ENCODE measurements at places on chromosomes 5 and 9.

- no peak for DNase-seq
These were observed 135.2 kb downstream of the PTTG1 start for GRCh38 chr5:160556846-160557245.

DNA sequence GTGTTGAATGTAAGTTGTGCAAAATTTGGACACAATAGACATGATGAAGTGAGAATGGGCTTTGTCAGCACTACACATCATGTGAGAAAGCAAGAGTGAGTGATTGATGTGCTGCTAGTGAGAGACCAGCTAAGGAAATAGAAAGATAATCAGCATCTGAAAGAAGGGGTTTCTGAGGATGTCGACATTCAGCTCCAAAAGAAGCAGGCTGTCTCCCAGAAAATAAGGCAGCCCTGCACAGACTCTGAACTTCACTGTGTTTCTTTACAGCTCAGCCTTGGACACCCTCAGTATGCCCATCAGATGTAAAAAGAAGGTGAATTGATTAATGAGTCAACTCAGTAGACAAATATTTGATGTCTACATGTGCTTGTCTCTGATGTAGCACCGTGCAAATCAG is 80.8 kb upstream of the ADCY2 start:
- DNase-seq: no peak

DNA sequence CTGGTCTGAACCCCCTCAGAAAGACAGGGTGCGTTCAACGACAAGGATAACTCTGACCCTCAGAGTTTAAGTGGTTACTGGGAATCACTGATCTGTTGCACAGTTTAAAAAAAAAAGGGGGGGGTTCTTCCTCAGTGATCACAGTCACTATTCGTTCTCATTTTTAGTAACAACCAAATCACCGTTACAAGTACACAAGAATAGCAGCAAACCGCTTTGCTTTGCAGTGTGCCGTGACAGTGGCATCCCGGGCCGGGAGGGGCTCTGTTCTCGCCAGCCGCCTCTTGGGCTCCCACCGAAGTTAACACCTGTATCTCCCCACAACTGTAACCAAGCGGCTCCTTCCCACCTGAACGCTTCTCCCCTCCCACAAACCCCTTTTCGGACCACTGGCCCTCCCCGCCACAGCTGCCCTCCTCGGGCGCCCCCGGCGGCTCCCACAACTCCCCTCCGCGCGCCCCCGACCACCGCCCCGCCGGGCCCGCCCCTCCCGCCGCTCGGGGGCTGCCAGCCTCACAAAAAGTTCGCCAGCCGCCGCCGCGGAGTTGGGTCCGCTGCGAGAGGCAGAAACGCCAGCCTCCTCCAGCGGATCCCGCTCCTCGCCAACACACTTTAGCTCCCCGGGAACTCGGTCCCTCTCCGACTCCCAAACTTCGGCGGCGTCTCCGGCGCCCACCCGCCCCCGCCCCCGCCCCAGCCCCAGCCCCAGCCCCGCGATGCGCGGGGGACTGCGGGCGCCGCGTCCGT is 1.2 kb downstream of the SSBP2 start:
- no peak for DNase-seq

DNA sequence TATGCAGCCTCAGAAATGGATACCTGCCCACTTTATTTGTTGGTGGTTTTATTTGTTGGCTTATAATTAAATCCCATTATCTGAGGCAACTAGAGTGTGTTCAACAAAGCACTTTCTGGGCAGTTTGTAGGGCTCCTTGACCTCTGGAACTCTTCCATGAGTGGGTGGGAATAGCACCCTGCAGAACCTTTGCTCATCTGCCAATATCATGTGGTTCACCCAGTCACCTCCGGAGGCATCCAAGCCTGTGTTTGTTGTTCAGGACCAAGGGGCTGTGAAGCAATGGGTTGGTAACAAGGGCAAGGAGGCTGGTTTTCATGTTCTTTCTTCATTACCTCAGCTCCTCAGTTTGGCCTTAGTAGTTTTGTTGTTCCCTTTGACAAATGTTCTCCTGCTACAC is 314.0 kb downstream of the NDUFS4 start:
- no peak for DNase-seq

- DNase-seq: no peak
These were observed 1402.1 kb upstream of the ACO1 start for GRCh38 chr9:30982301-30982700.

DNA sequence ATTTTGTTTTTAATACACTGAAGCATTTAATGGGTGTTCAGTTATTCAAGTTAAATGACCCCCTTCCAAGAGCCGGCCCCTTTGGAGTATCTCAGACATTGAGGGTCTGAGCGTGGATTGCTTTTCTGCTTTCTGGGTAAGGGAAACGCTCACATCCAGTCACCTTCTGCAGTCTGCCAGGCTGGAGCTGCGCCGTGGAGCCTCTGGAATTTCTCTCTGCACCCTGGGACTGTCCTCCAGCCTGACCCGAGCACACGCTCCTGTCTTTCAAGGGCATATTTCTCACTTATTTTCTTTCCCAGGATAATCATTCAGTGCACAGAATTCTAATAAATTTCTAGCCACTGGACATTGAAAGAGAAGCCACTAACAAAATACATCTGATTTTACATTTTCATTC is 13.4 kb downstream of the FAM240B start:
- no peak for DNase-seq

DNA sequence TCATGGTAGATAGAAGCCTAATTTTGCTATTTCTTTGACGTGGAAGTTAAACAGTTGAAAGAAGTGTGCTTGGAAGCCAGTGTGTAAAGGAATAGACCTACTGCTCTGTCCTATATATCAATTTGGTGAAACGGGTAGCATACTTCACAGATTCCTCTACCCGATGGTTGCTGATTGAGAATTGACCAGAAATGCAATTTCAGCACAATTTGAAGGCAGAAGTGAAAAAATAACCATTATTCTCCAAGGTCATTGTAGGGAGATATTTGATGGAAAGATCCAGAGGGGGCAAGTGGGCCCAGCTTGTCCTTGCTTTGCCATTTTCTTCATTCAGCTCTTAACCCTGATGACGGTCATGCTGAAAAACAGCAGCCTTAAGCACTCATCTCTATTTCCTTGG is 15.3 kb downstream of the CDH12 start:
- DNase-seq: no peak

GRCh38 chr5:127810707-127811490 is 107.7 kb downstream of the CCDC192 start:
- DNase-seq: no peak

- DNase-seq: no peak
These were observed 30.2 kb downstream of the MLANA start for GRCh38 chr9:5920860-5921328.

DNA sequence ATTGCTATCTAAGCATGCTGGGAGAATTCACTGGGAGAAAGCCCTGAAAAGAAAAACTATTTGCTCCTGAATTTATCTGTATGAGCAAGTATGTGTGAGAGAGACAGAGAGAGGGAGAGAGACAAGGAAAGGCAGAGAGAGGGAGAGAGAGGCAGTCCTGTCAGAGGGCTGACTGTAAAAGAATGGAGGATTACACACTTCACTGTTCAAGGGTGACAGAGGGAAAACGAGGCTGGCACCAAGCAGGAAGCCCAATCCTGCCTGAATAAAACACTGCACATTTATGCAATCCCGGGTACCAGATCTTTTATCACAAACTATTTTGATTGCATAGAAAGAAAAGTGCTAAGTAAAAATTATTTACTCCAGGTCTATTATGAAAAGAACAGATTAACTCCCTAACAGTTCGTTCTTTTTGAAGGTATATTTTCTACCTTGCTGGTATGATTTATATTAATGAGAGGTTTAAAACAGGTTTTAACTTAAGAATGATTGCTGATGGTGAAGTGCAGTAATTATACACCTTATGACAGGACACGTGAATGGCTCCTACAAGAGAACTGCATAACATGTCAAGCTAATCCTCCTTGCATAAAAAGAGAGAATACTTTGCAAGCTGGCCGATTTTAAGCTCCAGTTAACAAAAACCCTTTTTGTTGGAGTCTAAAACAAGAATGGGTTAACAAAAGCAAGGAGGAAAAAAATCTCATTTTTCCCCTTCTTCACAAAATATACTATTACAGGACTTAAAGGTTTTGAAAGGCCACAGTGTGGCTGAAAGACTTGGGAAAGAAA is 82.5 kb downstream of the NFIB start:
- no peak for DNase-seq

DNA sequence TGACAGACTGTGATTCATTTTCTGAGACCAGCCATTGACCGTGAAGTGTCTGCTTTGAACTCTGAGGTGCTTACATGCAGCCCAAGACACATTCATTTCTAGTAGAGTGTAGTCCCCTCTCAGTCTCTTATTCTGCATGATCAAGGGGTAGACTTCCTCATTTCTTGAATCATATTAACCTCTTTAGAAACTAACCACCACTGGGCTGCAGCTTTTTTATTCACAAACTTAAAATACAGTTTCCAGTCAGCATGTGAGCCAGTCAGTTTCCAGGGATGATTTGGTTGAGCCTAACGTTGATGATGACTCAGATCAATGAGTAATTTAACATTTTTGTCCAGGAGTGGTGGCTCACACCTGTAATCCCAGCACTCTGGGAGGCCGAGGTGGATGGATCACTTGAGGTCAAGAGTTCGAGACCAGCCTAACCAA is 59.2 kb downstream of the OTULIN start:
- DNase-seq: no peak

GRCh38 chr5:41841325-41841724 is 28.9 kb downstream of the OXCT1 start:
- no peak for DNase-seq

- DNase-seq: no peak
These were observed 110.4 kb downstream of the LIFR start for GRCh38 chr5:38446029-38446522.

DNA sequence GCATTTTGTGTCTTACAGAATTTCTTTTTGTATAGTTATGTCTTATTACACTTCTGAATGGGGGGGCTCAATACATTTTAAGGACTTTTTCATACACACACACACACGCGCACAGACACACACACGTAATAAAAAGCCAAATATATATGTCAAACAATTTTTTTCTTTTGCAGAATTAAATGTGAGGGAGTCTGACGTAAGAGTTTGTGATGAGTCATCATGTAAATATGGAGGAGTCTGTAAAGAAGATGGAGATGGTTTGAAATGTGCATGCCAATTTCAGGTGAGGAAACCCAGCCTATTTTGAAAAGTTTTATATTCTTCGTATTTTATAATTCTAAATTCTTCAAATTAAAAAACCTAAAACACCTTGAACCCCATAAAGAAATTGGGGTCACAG is 25.6 kb downstream of the TMEFF1 start:
- DNase-seq: no peak

- DNase-seq: no peak
These were observed 4.6 kb downstream of the AP3B1 start for GRCh38 chr5:78289911-78290310.

GRCh38 chr9:110742741-110743371 is 74.3 kb downstream of the MUSK start:
- DNase-seq: no peak

DNA sequence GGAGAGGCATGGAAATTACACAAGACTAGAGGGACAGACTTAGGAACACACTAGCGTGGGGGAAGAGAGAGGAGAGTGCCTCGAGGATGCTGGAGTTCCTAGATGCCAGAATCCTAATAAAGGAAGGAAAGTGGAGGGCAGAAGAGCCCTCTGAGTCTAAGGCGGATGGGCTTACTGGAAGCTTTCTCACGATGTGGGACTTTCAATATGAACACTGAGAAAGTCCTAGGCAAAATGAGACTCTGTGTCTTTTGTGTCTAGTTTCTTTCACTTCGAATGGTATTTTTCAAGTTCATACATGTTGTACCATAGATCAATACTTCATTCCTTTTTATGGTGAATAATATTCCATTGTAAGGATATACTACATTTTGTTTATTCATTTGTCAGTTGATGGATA is 239.4 kb downstream of the NSG2 start:
- DNase-seq: no peak

DNA sequence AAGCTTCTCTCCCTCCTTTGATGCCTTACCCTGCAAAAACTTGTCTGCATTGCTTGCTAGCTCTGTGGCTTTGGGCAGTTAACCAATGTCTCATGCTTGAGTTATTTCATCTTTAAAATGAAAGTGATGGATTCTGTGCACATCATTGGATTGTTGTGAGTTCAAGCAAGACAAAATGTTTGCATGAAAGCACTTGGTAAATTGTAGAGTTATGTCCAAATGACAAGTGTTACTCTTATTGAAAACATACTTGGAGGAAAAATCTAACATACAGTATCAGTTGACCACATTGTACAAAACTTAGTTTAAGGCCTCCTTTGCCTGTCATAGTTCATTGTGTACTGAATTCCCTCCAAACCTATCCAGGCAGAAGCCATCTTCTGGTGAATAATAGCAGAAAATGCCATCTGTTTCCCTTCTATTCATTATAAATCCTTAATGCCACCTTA is 30.0 kb downstream of the TGFBR1 start:
- no peak for DNase-seq

DNA sequence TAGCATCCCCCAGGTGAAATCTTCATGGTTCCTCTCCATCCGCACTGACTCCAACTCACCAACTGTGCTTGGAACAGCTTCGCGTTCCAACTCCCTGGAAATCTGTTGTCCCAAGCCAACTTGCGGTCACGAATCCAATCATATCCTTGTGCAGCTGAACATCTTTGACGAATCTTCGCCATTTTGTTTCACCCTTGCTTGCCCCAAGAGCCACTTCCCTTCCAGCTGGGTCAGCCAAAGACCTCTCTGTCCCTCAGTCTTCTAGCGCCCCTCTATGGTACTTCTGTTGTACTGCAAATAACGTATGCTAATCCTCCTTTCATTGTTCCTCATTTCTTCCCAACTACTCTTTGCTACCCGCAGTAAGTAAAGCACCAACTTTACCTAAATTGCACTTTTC is 61.0 kb upstream of the TARS1 start:
- no peak for DNase-seq

DNA sequence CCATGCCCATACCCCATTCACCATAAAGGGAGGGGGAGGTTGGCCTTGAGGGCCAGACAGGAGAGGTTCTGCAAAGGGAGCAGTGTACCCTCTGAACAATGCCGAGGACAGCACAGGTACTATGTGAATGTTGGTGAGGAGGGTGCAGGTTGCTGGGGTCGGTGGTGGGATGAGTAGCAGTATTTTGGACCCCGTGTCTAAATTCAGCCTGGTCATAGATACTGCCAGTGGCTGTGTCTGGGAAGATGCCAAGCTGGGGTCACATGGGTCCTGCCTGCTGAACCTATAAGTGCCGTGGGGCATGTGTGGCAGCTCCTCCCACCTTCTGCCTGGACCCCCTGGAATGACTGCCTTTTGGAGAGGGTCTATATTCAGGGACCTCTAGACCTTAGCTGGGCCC is 11.4 kb upstream of the SPINK4 start:
- no peak for DNase-seq
